ENCODE measurements at places on chromosomes 7 and 10. TPM values are rescaled to one million over a fixed set of nuclear protein-coding genes. Genes with fewer than 3 reads are reported as not detected.
A peak's percentile ranks its signal among the peaks of the same experiment; 100 is the strongest.

The SPACDR gene
- total RNA-seq: 0.33 TPM

The IFIT1B gene
- not detected for total RNA-seq

The ADAMTS14 gene
- total RNA-seq: 2.3 TPM

The PTF1A gene
- not detected for total RNA-seq

The ANXA8L1 gene
- total RNA-seq: not detected

The SH3PXD2A gene
- total RNA-seq: 15.3 TPM

The SLC39A12 gene
- not detected for total RNA-seq

The MYL10 gene
- total RNA-seq: 0.44 TPM

The FAM131B gene
- 38.2 TPM for total RNA-seq

The SLC13A1 gene
- not detected for total RNA-seq

The DNAJB9 gene
- 10.1 TPM for total RNA-seq

The CHN2 gene
- 4.8 TPM for total RNA-seq

The ZNF804B gene
- not detected for total RNA-seq

The AKR1D1 gene
- total RNA-seq: not detected

The GTF2IRD1 gene
- total RNA-seq: 46.5 TPM

The ATRNL1 gene
- total RNA-seq: 17.6 TPM

The GIMAP8 gene
- total RNA-seq: not detected

The TMEM236 gene
- total RNA-seq: 0.11 TPM

DNA sequence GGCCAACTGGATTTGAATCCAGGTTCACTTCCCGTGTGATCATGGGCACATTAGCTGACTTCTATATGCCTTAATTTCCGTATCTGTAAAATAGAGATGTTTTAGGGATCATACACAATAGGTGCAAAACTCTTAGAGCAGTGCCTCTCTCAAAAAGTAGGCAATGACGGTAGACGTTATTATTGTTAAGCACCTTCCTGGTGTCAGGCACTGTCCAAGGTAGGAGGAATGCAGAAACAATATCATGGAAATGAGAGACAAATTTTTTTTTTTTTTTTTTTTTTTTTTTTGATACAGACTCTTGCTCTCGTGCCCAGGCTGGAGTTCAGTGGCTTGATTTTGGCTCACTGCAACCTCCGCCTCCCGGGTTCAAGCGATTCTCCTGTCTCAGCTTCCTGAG, 8.1 kb downstream of the TMEM248 start:
- no peaks in the 10 kb centered on the region for H3K27me3 ChIP-seq
- no peak overlapping the region for H3K4me3 ChIP-seq
- H3K36me3 ChIP-seq: no peaks in the 10 kb centered on the region
- no peak for DNase-seq

- DNase-seq: no peak
- peaks cover 32% of the 10 kb centered on the region for H3K27me3 ChIP-seq
- no peaks in the 10 kb centered on the region for H3K36me3 ChIP-seq
- no peak overlapping the region for H3K27ac ChIP-seq
- peaks cover 5% of the 10 kb centered on the region for H3K4me1 ChIP-seq
These were observed 3.3 kb downstream of the CHN2 start for GRCh38 chr7:29197916-29198315.

DNA sequence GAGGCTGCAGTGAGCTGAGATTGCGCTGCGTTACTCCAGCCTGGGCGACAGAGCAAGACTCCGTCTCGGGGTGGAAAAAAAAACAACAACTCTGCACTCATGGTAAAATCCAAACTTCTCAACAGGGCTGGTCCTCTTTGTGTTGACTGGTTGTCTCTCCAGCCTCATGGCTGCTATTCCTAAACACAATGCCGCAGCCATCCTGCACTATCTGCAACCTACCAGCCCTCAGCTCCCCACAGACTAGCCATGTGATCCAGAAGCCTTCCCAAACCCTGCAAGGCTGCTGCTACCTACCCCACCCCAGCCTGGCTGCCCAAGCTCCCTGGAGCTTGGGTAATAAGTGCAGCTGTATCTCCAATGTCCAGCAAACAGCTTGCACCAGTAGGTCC, 11.7 kb downstream of the ZYX start:
- peaks cover 94% of the 10 kb centered on the region for H3K36me3 ChIP-seq
- H3K4me3 ChIP-seq: no peak overlapping the region
- H3K27me3 ChIP-seq: no peaks in the 10 kb centered on the region
- no peaks in the 10 kb centered on the region for H3K4me1 ChIP-seq
- H3K27ac ChIP-seq: no peak overlapping the region
- DNase-seq: no peak

- H3K27ac ChIP-seq: no peak overlapping the region
- H3K36me3 ChIP-seq: no peaks in the 10 kb centered on the region
- H3K27me3 ChIP-seq: peaks cover 1% of the 10 kb centered on the region
- no peak overlapping the region for H3K4me3 ChIP-seq
- H3K4me1 ChIP-seq: peaks cover 24% of the 10 kb centered on the region
These were observed 321.7 kb downstream of the GALNT17 start for GRCh38 chr7:71453630-71454029.

DNA sequence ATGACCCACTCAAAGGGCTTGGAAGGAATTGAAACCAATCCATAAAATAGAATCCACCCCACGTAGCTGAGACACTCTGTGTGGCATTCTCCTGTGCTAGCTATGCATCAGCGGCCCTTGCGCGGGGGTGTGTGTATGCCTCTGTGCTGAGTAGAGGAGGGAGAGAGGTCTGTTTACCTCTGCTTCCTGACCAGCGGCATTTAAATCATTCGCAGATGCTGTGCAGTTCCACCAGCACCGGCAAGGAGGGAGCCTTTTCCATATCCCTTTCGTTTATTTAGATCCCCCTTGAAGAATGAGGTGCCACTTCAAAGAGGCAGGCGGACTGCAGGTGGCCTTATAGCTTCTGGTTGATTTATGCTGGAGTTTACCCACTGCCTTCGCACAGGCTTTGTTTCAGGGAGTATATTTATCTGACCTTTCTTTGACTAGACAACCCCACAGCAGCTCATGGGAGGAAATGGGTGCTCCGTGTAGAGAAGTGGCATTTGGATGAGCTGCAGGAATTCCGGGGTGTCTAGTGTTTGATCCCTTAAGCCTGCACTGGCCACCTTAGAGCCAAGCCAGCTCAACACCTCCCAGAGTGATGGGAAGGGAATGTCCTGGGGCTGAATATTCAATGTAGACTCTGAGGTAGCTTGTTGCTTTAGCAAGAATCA, 11.4 kb downstream of the C10orf53 start:
- peaks cover 26% of the 10 kb centered on the region for H3K4me1 ChIP-seq
- no peak overlapping the region for H3K27ac ChIP-seq
- H3K4me3 ChIP-seq: peak overlapping the region; percentile 51

DNA sequence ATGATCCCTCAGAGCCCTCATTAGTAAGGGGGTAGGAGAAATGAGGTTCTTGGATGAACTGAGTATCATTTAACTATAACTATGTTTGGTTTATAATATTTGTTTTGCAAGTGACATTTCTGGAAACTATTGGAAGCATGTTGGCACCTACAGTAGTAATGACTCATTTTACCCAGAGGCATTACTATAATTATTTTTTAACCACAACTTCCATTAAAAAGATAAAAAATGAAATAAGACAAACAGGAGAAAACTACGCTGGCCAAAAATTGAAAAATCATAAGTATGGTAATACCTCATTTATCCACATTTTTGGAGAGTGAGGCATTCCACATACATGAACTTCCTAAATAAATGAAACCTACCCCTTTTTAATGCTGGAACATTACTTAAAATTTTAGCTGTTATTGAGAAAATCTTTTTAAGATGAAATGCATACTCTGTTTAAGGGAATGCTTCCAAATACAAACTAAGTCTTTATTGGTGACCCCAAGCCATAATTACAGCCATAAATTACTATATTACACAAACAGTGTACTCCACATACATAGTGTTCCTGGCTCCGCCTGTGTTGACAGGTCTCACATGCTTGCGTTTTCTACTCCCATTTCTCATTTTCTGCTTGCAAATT, 84.6 kb upstream of the CAPZA2 start:
- H3K4me1 ChIP-seq: peaks cover 5% of the 10 kb centered on the region
- DNase-seq: no peak
- no peaks in the 10 kb centered on the region for H3K36me3 ChIP-seq
- H3K27ac ChIP-seq: no peak overlapping the region
- peaks cover 14% of the 10 kb centered on the region for H3K27me3 ChIP-seq
- no peak overlapping the region for H3K4me3 ChIP-seq

GRCh38 chr7:116670409-116671015, 1.5 kb upstream of the MET start:
- H3K27me3 ChIP-seq: no peaks in the 10 kb centered on the region
- no peak overlapping the region for H3K27ac ChIP-seq
- no peak overlapping the region for H3K4me3 ChIP-seq
- no peaks in the 10 kb centered on the region for H3K4me1 ChIP-seq

GRCh38 chr10:47176206-47176902, 123.6 kb upstream of the GDF10 start:
- H3K27ac ChIP-seq: no peak overlapping the region
- no peak overlapping the region for H3K4me3 ChIP-seq
- no peak for DNase-seq

DNA sequence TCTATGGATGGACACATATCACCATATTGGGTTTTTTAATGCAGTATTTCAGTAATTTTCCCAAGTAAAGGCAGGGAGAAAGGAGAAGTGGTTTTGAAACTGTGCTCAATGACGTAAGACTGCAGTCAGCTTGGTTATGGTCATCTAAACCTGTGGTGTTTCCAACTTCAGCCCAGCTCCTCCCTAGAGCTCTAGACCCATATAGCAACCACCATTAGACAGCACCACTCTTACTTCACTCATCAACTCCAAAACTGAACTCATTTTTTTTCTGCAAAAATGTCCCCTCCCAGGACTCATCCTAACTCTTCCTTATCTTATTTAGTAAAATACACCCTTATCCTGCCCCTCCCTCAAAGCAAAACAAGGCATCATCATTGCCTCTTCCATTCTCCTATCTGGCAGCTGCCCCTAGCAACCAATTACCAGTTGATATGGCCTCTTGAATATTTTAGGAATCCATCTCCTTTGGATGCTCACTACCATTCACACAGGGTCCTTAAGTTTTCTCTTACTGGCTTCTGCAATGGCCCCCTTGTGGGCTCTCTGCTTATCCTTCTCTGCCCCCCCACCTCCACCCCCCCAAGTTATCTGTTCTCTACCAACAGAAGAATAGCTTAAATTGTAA, 1.5 kb upstream of the RALA start:
- H3K27me3 ChIP-seq: no peaks in the 10 kb centered on the region
- H3K4me1 ChIP-seq: peaks cover 2% of the 10 kb centered on the region
- no peak for DNase-seq
- H3K36me3 ChIP-seq: peaks cover 4% of the 10 kb centered on the region
- H3K4me3 ChIP-seq: peak overlapping the region; percentile 75

GRCh38 chr7:23594879-23595604, 2.1 kb upstream of the CCDC126 start:
- no peak overlapping the region for H3K27ac ChIP-seq
- H3K4me1 ChIP-seq: no peaks in the 10 kb centered on the region
- H3K36me3 ChIP-seq: no peaks in the 10 kb centered on the region
- H3K27me3 ChIP-seq: peaks cover 10% of the 10 kb centered on the region
- no peak overlapping the region for H3K4me3 ChIP-seq

GRCh38 chr10:92238054-92238585, 52.8 kb downstream of the CPEB3 start:
- H3K27me3 ChIP-seq: peaks cover 25% of the 10 kb centered on the region
- no peaks in the 10 kb centered on the region for H3K36me3 ChIP-seq
- DNase-seq: no peak
- H3K4me1 ChIP-seq: no peaks in the 10 kb centered on the region
- H3K27ac ChIP-seq: no peak overlapping the region

GRCh38 chr10:34537629-34538231, 277.4 kb downstream of the PARD3 start:
- H3K27ac ChIP-seq: no peak overlapping the region
- no peaks in the 10 kb centered on the region for H3K36me3 ChIP-seq
- no peak for DNase-seq
- peaks cover 5% of the 10 kb centered on the region for H3K4me1 ChIP-seq

- no peaks in the 10 kb centered on the region for H3K36me3 ChIP-seq
- H3K27ac ChIP-seq: no peak overlapping the region
- no peaks in the 10 kb centered on the region for H3K27me3 ChIP-seq
- no peak overlapping the region for H3K4me3 ChIP-seq
These were observed 27.0 kb downstream of the ANXA8 start for GRCh38 chr10:47456794-47457527.

GRCh38 chr10:33815776-33816175, 481.3 kb upstream of the NRP1 start:
- no peaks in the 10 kb centered on the region for H3K27me3 ChIP-seq
- peaks cover 3% of the 10 kb centered on the region for H3K36me3 ChIP-seq
- DNase-seq: no peak
- no peak overlapping the region for H3K4me3 ChIP-seq

GRCh38 chr7:1548438-1548831, 7.6 kb downstream of the TMEM184A start:
- H3K27ac ChIP-seq: no peak overlapping the region
- no peaks in the 10 kb centered on the region for H3K27me3 ChIP-seq
- no peak overlapping the region for H3K4me3 ChIP-seq
- no peaks in the 10 kb centered on the region for H3K4me1 ChIP-seq
- H3K36me3 ChIP-seq: no peaks in the 10 kb centered on the region

GRCh38 chr7:69422574-69422985, 175.7 kb upstream of the AUTS2 start:
- no peaks in the 10 kb centered on the region for H3K4me1 ChIP-seq
- H3K27ac ChIP-seq: no peak overlapping the region
- no peak overlapping the region for H3K4me3 ChIP-seq

DNA sequence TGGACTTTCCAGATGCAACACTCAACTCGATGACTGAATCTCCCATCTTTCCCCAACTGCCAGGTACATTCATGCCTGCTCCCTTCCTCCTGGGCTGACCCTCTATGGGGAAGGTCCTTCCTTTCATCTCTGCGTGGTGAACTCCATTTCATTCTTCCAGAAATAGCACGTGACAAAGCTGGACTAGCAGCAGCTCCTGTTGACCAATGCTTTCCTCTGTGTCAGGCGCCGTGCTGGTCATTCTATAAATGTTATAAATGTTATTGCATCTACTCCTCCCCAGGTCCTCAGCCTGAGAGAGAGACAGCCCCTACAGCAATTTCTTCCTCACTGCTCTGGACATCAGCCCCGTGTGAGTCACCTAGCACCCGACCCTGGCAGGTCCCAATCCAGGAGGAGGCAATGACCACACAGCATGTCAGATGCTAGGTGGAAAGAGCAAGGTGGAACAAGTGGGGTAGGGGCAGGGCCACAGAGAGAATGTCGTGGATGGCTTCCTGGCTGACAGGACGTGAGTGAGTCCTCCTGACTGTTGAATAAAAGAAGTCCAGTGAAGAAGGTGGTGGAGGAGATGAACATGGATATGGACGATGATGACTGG, 178.1 kb downstream of the ADAM12 start:
- no peak for DNase-seq
- no peaks in the 10 kb centered on the region for H3K36me3 ChIP-seq
- no peaks in the 10 kb centered on the region for H3K4me1 ChIP-seq
- no peak overlapping the region for H3K4me3 ChIP-seq

- peaks cover 2% of the 10 kb centered on the region for H3K36me3 ChIP-seq
These were observed 36.5 kb downstream of the ETV1 start for GRCh38 chr7:13952921-13953320.

- H3K27ac ChIP-seq: no peak overlapping the region
- H3K4me3 ChIP-seq: no peak overlapping the region
- no peaks in the 10 kb centered on the region for H3K27me3 ChIP-seq
- no peaks in the 10 kb centered on the region for H3K36me3 ChIP-seq
These were observed 853.9 kb downstream of the SORCS1 start for GRCh38 chr10:106310596-106310995.

Data from H1 (cell line).